ENCODE measurements at places on chromosomes 5 and 9.
A peak's percentile ranks its signal among the peaks of the same experiment; 100 is the strongest.

DNA sequence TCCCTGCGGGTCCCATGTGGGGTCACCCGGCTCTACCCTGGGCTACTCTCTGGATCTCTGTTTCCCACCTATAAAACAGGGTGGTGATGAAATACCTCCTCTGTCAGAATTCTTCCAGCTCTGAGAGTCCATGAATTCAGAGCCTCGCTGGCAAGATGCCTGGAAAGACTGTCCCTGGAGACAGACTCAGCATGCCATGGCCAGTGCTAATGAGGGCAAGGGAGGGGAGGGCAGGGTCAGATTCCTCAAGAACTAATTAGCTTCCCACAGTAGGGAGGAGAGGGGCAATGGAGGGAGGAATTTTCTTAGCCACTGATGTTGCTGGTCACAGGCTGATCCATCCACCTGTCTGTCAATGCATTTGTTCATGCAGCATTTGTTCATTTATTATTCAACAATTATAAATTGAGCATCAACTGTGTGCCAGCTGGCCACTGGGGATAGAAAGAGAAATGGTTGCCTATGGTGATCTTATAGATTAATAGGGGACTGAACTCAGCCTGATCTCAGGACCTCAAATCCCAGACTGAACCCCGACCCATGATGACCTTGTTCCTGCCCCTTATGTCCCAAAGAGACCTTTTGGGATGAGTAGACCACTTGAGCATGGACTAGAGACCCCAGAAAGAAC is 4.7 kb downstream of the SYNPO start:
- DNase-seq: no peak

DNA sequence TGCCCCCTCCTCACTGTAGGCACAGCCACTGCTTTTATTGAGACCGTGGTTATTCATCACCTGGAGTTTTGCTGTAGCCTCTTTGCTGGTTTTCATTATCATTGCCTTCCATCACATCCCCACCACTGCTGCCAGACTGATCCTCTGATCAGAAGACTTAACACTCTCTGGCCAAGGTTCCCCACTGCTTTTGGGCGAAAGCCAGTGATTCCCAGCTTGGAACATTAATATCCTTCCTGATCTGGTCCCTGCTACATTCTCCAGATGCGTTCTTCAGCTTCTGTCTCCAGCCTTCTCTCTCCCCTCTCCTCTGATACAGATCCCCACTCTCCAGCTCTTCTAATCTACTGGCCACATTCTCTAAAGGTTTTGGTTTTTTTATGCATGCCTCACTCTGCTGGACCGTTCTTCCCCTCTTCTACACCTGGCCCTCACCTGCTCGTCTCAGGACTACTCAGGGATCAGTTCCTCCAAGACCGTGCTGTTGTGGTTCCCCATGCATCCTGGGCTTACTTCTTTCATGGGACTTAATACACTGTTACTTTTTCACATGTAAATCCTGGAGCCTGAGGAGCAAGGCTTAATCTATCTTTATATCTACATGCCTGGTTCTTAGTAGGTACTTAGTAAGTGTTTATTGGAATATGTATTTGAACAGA is 115.0 kb downstream of the PRKACG start:
- no peak for DNase-seq

DNA sequence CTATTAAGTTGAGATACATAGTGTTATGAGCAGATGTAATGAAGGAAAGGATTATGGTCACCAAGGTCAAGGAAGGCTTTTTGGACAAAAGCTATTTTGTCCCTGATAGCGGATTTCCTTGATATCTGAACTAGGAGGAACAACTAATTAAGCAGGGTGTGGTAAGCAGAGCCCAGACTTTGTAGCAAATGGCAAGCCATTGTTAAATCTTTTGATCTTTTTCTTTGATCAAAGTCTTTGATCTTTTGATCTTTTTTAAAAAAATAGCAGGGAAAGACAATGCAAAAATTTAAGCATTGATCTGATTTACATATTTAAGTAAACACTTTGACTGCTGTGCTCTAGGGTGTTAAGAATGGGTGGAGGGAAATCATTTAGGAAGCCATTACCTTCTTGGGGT is 1242.0 kb downstream of the MAT2B start:
- DNase-seq: no peak

DNA sequence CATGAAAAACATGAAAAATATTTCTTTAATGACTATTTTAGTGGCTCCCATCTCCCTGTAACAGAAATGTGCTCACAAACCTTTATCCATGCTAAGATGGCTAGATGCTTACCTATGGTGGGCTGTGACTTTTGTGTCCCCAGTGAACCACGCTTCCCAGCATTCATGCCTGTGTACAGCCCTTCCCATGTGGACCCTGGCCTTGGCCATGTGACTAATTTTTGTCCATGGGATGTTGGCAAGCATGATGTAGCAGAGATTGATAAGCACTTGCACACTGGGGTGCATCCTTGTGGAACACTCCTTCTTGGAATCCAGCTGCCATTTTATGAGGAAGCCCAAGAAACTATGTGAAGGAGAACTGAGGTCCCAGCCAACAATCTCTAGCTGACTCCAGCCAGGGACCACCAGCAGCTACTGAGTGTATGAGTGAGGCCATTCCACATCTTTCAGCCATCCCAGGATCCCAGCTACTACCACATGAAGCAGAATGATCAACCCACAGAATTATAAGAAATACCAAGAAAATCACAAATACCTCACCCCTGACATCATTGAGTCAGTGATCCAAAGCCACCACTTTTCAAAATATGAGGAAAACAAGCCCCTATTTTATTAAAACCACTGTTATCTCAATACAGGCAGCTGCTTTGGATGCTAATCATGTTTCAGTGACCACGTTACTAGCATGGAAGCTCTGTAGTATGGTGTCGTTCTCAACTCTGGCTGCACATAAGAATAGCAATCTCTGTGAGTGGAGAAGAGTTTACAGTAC is 16.1 kb upstream of the RAI14 start:
- no peak for DNase-seq

- no peak for DNase-seq
These were observed 590 bp downstream of the ENTPD2 start for GRCh38 chr9:137052998-137053943.

DNA sequence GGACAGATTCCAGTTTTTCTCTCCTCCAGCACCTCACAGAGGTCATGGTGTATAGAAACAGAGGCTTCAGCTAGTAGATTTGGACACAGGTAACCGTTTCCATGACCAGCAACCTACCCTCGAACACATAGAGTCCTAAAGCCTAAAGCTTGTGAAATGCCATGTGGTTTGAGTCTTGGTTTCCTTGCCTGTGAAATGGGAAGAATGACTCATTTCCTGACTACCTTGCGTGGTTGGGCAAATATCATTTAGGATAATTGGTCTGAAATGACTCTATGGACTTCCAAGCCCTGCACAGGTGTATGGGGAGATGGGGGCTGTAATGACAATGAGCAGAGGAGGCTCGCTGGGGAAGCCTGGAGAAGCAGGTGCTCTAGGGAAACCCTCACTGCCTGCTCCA is 134.6 kb downstream of the TTLL11 start:
- no peak for DNase-seq

GRCh38 chr5:147490989-147491388 is 18.9 kb downstream of the DPYSL3 start:
- DNase-seq: no peak

DNA sequence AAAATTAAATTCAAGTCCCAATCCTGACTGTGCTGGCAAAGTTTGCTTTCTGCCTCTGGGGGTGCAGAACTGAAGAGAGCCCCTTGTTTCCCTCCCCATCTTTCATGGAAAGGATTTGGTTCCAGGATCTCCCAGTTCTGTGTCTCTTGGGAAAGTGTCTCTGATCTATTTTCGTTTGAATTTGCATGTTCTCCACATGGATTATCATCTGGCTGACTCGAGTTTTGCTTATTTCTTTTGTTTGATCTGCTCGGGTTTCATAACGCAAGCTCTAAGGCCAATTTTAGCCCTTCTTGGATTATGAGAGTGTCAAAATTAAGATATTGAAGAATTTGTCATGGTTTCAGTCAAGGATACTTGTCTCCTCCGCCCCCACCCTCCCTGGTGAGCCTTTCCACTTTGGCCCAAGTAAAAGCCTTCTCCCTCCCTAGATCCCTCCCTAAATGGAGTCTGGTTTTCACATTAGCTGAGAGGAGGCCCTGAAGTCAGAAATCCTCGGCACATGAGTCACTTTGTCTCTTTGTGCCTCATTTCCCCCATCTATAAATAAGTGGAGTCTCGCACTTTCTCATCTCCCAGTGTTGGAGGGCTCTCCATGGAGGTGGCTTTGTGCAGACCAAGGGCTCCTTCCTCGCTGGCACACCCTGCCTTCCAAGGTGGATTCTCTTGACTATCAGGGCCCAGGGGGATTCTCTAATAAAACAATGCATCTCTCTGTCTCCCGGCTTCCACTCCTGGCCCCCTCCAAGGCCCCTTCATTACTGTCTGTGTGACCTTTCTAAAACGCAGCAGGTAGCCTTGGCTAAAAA is 17.3 kb downstream of the ADRB2 start:
- no peak for DNase-seq

- DNase-seq: no peak
These were observed 43.7 kb upstream of the ELOVL7 start for GRCh38 chr5:60887746-60888145.

GRCh38 chr5:143554918-143555477 is 151.5 kb upstream of the NR3C1 start:
- peak; percentile 80 for DNase-seq

GRCh38 chr5:174794931-174795672 is 70.7 kb downstream of the MSX2 start:
- DNase-seq: no peak

- DNase-seq: no peak
These were observed 92.9 kb upstream of the NEK6 start for GRCh38 chr9:124164811-124165210.

DNA sequence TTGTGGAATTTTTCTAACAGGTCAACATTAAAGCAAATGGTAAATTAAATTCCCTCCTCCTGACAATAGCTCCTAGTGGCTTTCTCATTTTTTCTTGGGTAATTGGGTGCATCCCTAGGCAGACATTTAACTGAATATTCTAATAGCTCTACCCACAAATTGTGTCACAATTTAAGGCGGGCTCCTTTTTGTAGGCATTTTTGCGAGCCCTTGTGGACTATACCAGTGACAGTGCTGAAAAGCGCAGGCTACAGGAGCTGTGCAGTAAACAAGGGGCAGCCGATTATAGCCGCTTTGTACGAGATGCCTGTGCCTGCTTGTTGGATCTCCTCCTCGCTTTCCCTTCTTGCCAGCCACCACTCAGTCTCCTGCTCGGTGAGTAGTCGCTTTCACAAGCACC is 20.0 kb downstream of the MTRR start:
- no peak for DNase-seq

DNA sequence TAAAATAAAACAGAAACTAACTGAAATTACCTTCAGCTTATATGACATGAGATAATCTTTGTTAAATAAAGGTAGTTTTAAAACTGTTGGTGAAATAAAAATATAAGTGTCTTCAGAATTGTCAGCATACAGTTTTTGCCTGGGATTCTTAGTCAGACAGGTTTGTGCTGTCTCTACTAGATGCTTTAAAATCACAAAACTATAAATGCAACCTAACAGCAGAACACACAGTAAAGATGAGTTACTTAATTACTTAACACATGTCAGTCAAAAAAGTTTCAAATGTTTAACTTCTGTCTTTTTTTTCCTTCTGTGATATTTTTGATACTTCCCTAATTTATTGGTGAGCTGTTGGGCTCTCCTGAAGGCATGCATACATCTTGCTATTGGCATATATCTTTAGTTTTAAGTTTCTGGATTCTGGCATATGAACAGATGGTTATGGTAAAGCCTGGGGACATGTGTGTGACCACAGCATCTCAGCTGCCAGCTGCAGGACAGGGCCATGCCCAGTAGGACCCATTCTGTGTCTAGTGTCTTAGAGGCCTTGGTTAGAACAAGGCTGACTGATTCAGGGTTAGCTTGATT is 231.1 kb upstream of the NUDT12 start:
- no peak for DNase-seq

DNA sequence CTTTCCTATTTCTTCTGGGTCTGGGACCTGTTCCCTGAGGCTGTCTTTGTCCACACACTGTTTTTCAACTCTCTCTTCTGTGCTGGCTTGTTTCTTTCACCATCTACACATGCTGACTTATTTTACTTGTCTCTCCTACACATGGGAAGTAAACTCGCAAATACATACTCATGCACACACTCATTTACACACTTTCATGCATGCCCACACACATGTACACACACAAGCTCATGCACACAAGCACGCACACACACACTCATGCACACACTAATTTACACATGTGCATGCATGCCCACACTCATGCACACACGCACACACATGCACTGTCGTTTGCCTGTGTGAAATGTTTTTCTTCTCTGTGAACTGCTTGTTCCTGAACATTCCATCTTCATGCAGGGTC is 169.0 kb downstream of the IRX2 start:
- no peak for DNase-seq

DNA sequence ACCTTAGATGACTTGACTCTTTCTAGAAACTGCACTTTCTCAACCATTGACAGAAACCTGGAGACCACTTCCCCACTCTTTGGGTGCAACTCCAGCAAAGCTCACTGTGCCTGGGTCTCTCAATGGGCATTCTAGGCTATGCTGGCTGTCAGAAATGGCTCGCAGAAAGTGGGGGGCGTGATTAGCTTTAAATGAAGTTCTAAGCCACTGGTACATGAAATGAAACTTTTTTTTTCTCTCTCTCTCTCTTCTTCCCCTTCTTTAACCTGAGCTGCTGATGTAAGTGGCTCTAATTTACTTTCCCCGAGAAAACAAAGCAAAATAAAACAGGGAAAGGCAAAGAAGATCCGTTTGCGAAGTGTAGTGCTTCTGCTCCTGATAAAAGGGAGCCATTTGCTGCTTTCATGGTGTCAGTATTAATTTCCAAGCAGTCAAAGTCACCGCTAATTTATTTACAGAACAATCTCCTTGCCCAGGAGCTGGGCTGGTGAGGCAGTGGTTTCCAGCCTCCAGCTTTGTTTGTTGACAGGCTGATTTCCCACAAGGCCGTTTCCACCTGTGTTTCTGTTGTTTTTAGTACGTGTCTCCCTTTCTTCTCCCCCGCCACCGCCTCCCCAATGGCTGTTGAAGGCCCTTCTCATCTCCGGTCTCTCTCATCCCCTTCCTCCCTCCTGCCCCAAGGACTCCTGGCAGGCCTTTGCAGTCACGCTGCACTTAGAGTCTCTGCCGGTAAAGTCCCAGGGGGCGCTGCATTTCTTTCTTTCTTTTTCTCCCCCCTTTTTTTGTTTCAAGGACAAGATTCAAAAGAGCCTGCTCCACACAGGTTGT is 422.9 kb downstream of the EBF1 start:
- DNase-seq: no peak

DNA sequence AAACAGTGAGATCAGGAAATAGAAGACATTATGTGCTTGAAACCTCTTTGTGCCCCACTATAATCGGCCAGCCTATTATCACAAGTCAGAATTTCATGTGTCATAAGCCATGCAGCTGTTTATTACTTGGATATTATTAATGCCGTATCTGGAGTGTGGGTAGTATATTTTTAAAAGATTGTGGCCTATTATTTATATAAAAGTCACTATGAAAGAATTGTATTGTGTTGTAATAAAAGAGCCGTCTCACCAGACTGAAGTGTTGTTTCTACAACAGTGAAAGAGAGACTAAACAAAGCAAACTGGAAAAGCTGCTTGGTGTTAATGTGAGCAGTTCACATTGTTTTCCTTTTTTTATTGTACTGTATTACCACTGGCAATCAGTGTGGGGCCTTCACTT is 449.1 kb downstream of the PSAT1 start:
- DNase-seq: no peak

GRCh38 chr9:17695482-17695881 is 116.6 kb downstream of the SH3GL2 start:
- DNase-seq: no peak

- no peak for DNase-seq
These were observed 71.5 kb downstream of the MRPS27 start for GRCh38 chr5:72248410-72248981.

GRCh38 chr5:33129309-33129708 is 311.5 kb upstream of the TARS1 start:
- no peak for DNase-seq

GRCh38 chr5:16485656-16486055 is 20.1 kb upstream of the ZNF622 start:
- no peak for DNase-seq
